ENCODE measurements at places on chromosomes 7 and 10.

DNA sequence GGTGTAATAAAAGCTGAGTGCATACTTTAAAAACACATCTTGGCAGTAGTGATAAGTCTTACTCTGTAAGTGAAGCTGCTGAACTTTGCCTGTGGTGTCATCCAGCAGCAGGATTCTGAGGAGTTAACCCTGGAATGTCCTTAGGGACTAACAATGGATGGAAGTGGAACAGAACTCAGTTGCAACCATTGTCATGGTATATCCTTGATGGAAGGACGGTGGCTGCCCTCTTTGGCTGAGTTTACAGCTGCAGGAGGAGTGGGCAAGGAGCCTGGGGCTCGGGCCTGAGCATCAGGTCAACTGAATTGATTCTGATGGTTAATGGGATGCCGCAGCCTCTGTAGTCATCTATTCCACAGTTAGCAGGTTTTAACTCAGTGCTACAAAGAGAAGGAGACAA is 56.2 kb downstream of the MRC1 start:
- DNase-seq, result no peak

- no peak for DNase-seq
Measured at GRCh38 chr7:106424476-106425016, 139.8 kb upstream of the NAMPT start.

DNA sequence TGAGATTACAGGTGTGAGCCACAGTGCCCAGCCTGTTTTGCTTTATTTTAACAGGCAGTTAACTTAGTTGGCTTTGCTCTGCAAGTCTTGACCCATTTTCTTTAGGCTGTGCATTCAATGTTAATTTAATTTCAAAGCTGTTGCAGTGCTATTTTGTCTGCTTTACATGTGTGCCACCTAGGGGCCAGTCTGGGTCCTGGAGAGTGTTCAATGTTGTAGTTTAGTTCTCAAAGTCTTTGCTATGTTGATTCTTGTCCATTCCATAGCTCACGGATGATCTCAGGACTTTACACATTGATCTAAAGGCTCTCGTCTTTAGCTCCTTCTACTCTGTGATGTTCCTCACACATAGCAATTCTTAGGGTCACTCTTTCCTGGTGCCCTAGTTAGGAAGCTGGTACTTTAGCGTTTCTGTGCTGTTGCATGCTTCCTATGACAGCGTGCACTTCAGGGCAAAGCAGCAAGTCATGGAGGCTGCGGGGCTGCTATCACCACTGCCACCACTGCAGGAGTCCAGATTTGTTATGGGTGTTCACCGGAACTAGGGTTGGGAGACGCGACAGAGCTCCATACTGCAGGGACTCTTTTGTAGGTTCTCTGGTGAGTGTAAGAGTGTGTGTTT is 16.4 kb upstream of the ABCA13 start:
- no peak for DNase-seq

DNA sequence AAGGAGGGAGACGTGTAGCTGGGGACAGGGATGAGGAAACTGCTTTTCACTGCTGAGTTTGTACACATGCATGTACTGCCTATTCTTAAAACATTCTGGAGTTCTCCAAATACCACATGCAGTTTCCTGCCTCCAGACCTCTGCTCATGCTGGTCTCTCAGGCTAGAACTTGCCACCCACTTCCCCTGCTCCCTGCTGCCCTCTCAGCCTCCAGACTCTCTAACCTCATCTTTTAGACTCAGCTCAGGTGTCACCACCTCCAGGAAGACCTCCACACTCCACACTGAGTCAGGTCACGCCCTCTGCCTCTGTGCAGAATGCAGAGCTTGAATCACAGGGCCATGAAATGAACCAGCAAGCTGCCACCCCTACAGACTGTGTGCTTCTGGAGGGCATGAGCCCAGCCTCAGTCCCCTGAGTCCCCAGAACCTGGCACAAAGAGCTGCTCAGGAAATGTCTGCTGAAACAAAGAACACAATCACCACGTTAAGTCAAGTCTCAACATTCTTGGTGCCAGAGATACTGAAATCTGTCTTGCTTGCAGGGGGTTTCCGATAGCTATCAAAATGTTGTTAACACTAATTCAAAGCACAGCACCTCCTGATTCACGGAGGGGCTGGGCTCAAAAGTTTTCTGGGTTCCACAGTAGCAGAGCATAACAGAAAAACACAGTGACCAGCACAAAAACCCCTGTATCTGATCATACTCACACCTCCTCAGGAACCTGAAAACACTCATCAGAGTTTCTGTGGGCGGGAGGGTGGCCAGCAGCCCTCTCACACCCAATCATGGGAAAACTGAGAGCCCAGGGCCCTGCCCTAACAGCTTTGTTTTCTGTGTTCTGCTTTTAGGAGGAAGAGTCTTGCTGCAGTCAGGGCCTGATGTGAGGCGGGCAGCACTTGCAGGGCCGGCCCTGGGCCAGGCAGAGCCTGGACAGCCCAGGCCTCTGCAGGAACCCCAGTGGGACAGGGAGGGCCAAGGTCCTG is 21.1 kb downstream of the FAM53B start:
- no peak for DNase-seq

DNA sequence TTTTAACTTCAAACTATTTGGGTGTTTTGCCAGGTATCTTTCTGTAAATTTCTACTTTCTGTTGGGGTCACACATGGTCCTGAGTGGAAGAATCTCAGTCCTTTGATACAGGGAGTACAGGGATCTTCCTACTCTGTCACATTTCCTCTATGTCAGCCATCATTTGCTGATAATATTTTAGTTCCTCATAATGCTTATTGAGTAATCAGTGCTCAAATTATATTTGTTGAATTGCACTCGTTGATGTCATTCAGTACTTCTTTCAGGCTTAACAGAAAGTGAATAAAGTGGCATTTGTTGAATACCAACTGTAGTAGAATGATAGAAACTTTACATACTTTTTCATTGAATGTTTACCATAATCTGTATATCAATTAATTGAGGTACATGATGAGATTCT is 31.9 kb downstream of the WDR11 start:
- no peak for DNase-seq

DNA sequence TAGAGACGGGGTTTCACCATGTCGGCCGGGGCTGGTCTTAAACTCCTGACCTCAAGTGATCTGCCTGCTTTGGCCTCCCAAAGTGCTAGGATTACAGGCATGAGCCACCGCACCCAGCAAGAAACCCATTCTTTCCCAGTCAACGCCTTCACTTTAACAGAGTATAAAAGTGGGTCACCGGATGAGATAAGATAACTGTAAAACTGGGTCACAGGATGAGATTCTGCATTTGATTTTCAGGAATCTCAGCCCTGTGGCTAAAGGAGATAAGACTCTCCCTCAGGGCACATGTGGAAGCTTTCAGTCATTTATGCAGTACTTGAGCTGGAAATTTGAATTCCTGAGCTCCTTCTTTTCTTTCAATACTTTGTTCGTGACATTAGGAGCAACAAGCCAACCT is 70.8 kb downstream of the LRRC17 start:
- DNase-seq, result no peak

GRCh38 chr10:45238896-45239295 is 76.5 kb downstream of the OR13A1 start:
- no peak for DNase-seq

DNA sequence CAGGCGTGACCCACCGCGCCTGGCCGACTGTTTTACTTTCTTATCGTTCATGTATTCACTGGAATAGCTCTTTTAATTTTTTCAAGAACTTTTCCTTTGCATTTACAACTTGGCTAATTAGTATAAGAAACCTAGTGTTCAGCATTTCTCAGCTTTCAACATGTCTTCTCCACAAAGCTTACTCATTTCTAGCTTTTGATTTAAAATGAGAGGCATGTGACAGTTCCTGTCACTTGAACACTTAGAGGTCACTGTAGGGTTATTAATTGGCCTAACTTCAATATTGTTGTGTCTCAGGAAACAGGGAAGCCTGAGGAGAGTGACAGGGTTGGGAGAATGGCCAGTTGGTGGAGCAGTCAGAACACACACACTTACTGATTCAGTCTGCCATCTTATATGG is 125.1 kb upstream of the GPR22 start:
- DNase-seq, result no peak

DNA sequence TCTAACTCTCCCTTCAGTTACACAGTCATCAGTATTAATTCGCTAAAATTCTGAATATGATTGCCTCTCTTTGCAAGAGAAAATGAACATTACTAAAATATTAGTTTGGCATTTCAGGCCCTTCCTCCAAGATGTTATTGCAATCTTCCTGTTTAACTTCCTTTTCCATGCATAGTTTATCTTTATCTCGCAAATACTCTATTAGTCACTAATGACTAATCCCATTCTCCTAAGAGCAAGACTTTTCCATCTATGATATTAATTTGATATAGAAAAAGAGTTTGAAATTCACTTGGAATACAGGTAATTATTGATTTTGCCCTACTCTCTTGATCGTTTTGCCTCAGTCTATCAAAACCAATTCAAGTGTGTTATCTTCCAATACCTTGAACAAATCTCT is 41.8 kb upstream of the SEMA3A start:
- no peak for DNase-seq

- no peak for DNase-seq
Measured at GRCh38 chr7:94605031-94605430, 50.9 kb downstream of the SGCE start.

DNA sequence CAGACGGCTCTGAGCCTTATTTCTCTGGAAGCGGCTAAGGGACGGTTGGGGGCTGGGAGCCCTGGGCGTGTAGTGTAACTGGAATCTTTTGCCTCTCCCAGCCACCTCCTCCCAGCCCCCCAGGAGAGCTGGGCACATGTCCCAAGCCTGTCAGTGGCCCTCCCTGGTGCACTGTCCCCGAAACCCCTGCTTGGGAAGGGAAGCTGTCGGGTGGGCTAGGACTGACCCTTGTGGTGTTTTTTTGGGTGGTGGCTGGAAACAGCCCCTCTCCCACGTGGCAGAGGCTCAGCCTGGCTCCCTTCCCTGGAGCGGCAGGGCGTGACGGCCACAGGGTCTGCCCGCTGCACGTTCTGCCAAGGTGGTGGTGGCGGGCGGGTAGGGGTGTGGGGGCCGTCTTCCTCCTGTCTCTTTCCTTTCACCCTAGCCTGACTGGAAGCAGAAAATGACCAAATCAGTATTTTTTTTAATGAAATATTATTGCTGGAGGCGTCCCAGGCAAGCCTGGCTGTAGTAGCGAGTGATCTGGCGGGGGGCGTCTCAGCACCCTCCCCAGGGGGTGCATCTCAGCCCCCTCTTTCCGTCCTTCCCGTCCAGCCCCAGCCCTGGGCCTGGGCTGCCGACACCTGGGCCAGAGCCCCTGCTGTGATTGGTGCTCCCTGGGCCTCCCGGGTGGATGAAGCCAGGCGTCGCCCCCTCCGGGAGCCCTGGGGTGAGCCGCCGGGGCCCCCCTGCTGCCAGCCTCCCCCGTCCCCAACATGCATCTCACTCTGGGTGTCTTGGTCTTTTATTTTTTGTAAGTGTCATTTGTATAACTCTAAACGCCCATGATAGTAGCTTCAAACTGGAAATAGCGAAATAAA is 175.5 kb downstream of the RNF216 start:
- DNase-seq, result no peak

GRCh38 chr10:58322072-58322834 is 12.6 kb upstream of the UBE2D1 start:
- no peak for DNase-seq

DNA sequence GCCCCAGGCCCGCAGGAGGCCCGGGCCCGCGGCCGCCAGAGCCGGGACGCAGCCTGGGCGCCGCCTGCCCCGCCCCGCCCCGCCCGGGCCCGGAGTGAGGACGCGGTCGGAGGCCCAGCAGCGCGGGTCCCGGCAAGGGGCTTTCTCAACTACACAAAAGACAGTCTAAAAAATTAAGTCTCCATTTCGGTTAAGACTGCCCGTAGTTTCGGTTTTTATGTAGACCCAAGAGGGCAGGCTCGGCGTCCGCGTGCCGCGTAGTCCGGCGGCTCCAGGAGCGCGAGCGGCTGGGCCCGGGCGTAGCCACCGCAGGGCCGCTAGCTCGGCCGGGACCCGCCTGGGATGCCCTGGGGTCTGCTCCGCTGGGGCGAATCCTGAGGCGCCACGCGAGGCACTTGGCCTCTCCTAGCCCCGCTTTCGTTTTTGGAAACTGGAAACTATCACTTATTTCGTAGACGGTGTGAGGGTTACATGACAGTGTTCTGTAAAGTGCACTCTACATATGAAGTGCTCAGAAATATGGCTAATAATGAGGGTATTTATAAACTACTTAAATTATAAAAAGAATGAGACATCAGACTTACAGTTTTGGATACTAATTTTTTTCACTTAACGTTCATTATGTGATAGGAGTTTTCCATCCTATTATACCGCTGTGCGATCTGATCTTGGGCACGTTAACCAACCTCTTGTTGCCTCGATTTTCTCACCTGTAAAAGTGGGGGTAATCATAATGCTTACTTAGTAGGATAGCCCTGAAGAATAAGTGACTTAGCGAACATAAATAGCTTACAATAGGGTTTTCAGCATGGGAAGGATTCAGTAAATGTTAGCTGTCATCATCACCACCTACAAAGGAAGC is 573 bp downstream of the BLVRA start:
- no peak for DNase-seq

DNA sequence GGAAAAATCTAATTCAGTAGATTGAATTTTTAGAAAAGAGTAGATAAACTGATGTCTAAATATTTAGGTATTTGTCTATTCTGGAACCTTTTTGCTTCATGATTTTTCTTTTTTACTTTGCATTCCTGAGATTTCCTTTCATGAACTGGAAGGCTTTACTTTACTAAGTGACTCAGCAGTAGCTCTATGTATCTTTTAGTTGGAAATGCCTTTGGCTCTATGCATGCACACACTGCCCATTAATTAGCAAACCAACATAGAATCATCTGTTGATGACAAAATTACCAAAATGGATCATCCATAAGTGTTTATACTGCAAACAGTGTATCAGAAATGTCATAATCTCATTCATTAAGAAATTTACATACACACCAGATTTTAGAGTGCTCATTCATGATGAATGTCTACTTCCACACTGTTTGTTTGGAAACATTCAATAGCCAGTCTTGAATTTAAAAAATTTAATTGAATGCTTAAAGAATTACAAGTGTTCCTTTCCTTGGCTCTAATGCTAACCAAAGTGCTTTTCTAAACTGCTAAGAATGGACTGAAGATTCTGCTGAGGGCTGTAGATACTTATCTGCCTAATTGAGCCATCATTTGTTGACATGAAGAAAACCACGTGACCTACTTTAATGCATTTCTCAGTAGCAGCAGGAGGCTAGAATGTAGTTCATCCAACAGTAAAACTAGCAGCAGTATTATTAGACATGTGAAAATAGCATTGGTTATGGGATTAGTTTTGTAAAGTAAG is 282.0 kb downstream of the ADK start:
- no peak for DNase-seq

GRCh38 chr10:75660823-75661222 is 229.4 kb downstream of the LRMDA start:
- DNase-seq, result no peak
